ENCODE measurements at places on chromosomes 11 and 22.

- DNase-seq, result no peak
These were observed 17.2 kb upstream of the KLHL35 start for GRCh38 chr11:75450236-75450635.

GRCh38 chr22:42785706-42786499 is 65.2 kb upstream of the A4GALT start:
- DNase-seq, result no peak

DNA sequence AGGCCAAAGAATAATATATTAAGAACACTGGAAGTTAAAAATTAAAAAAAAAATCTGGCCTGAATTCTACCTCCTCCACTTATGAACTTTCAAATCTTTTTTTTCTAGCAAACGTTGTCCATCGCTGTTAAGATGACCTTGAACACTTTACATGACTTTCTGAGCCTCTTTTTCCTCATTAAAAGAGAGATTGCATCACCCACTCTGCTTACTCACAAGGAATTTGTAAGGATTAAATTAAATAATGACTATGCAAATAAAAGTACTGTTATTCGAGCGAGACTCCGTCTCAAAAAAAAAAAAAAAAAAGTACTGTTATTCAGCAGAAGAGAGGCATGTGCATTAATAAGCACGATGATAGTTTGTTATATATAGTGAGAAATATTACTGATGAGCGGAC is 285.1 kb upstream of the CCDC90B start:
- no peak for DNase-seq

- DNase-seq, result no peak
These were observed 128.7 kb downstream of the CTTN start for GRCh38 chr11:70527046-70527395.

GRCh38 chr11:11710556-11710955 is 88.8 kb upstream of the GALNT18 start:
- no peak for DNase-seq

DNA sequence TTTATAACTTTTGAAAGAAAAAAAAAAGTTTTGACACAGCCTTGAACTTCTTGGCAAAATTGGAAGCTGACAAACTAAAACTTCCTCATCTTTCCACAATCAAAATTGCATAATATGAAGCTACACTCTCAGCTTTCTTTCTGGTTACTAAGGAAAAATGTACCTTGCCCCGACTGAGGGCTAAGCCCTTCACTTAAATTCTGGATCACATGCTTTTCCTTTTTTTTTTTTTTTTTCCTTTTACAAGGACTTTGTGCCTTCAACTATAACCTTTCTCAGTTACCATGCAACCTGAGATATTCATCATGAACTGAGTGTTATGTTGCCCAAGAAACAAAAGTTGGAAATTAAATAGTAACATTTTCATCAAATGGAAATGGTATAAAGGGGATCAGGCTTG is 188.5 kb upstream of the CARD18 start:
- no peak for DNase-seq

DNA sequence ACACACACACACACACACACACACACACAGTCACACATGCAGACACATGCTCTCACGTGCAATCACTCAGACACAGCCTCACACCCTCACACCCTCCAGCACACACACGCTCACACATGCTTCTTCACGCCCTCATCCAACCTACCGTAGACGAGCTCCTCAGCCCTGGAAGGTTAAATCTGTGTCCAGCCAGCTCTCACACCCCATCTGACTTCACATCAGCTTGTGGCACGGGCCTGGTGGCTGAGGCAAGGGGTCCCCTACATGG is 1.3 kb upstream of the SCUBE1 start:
- DNase-seq, result no peak

- no peak for DNase-seq
These were observed 643.9 kb downstream of the BRD1 start for GRCh38 chr22:49183826-49184216.

GRCh38 chr22:39634530-39635405 is 64.2 kb downstream of the CACNA1I start:
- DNase-seq, result no peak

DNA sequence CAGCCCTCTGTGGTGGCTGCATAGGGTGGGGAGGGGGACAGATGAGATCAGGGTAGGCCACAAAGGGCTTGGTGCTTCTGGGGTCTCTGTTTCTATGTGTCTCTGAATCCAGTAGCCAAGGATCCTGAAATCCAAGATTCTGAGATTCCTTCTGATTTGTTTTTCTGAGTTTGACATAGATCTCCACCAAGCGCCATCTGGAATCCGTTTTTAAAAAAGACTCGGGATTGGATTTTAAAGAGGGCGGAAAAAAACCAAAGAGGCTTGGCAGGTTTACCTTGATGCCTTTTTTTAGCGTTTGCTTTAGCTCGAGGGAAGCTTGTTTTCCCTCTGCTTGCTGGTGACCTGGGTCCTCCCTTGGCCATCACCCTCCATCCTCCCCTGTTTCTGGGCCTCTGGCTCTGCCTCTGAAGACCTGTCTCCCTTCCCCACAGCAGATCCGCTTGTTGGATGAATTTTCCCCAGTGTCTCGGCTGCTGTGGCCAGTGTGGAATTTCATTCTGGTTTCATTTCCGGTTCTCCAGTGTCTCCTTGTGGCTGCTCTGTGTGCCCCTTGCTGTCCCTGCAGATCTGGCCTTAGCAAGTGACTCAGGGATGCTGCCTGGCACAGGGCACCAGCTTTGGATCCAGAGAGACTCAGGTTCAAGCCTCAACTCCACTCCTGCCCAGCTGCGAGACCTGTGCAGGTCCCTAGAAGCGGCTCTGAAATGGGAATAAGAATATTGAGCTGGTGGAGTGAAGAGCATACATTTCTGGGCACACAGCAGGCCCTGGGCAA is 15.1 kb downstream of the SYNGR1 start:
- no peak for DNase-seq

DNA sequence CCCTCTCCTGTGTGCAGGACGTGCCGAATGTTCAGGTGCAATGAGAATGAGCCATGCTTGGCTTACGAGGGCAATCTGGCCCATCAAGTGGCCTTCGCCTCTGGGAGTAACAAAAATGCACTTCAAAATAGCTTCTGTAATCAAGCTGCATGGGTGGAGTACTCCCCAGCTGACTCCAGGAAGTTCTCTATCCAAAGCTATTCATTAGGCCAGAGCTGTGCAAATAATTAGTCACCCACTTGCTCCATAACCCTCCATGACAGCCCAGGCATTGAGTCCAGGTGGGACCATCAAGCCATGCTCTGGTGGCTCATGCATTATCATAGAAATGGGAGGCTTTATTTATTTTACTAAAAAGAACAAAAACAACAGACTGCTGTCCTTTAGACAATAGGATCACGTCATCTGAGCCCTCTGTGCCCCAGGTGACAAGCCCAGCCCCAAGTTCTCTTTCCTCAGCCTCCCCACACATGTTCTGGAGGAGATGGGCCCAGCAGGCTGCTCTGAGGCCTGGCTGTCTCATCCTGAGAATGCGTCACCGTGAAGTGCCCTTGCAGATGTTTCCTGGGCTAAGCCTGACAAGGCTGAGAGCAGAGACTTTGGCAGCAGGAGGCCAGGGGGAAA is 244.7 kb downstream of the ETS1 start:
- no peak for DNase-seq

DNA sequence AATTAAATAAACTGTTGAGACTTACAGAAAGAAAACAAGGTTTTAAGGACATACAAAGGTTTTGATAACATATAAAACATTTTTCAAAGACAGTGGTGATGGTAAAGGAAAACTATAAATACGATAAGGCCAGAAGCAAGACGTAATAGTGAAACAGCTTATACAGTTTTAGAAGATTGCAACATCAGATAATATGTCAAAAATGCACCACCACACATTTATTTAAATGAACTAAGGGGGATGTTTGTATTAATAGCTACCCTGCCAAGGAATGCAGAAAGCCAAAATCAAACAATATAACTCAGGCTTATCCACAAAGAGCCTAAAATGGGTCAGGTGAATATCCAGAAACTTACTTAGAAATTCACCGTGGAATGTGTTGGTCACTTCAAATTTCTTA is 981.6 kb upstream of the FAT3 start:
- no peak for DNase-seq

GRCh38 chr11:83508804-83509203 is 222.6 kb upstream of the CCDC90B start:
- no peak for DNase-seq

- no peak for DNase-seq
These were observed 17.8 kb downstream of the PRR5L start for GRCh38 chr11:36313750-36314433.

GRCh38 chr11:62315431-62315830 is 16.6 kb upstream of the SCGB1D4 start:
- no peak for DNase-seq

- DNase-seq, result no peak
These were observed 14.6 kb upstream of the ARHGEF17 start for GRCh38 chr11:73293356-73293936.

GRCh38 chr11:113397212-113397611 is 9.6 kb downstream of the ANKK1 start:
- DNase-seq, result no peak

DNA sequence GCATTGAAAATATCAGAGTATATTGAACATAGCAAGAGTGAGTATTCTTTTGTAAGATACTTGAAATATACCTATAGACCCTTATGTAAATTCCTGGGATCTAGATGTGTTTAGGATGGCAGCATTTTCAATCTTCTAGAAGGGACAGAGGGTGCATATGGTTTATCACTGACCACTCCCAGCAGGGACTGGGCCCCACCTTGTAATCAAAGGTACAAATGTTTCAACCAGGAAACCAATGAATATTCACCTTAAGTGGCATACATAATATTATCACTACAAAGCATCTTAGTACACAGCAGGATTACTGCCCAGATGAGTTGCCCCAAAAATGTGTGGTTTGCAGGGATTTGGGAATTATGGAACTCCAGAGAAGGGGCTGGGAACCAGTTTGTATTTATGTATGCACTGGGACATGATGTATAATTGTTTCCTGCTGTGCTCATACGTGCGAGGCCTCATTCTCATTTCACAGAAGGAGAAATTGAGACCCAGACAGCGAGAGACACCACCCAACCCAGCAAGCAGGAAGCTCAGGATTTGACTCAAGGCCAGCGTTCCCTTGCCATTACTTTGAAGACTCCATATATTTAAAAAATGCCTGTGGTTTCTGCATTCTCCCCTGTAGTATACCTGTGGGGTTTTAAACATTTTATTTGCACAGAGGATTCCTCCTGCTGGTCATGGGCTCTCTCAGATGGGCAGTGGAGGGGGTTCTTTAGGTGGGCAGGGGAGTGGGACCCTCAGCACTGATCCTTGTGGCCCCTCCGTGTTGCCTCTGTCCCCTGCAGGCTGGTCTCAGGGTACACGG is 5.2 kb downstream of the APOL4 start:
- DNase-seq, result no peak

GRCh38 chr22:39723463-39723862 is 152.9 kb downstream of the CACNA1I start:
- no peak for DNase-seq

- DNase-seq, result no peak
These were observed 44.6 kb upstream of the PPARA start for GRCh38 chr22:46105494-46106278.

- no peak for DNase-seq
These were observed 9.5 kb upstream of the FTH1 start for GRCh38 chr11:61976813-61977475.

- no peak for DNase-seq
These were observed 120.1 kb upstream of the OR9Q1 start for GRCh38 chr11:57903441-57904123.

DNA sequence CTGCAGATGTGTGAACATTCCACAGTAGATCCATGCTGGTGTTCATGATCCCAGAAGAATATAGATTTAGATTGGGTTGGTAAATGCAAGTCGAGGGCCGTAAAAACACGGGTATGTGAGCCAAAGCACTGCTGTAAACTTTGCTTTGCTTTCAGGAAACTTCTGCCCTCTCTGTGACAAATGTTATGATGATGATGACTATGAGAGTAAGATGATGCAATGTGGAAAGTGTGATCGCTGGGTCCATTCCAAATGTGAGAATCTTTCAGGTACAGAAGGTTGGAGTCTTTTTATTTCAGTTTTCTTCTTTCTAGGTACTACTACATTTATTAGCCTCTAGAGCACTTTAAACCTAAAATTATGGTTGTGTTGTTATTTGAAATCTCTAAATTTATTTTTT is 36.2 kb upstream of the TTC36 start:
- no peak for DNase-seq

DNA sequence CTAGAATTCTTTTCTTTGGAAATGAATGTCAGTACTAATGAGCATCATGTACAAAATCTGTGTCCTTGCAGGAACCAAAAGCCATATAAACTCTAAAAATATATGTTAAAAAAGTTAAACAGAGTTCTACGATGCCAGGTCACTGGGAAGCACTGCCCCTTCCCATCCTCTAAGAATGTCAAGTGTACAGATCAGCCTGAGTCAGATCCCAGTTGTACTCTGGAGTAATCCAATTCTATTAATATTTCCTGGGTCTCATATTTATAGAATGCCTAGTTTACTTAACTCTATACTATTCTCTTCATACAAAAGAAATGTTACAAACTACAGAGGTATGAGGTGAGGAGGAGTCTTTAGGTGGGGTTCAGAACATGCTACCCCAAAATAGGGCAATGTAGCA is 460.1 kb downstream of the DLG2 start:
- DNase-seq, result no peak

GRCh38 chr11:125176866-125177265 is 12.3 kb downstream of the PKNOX2 start:
- DNase-seq, result no peak

DNA sequence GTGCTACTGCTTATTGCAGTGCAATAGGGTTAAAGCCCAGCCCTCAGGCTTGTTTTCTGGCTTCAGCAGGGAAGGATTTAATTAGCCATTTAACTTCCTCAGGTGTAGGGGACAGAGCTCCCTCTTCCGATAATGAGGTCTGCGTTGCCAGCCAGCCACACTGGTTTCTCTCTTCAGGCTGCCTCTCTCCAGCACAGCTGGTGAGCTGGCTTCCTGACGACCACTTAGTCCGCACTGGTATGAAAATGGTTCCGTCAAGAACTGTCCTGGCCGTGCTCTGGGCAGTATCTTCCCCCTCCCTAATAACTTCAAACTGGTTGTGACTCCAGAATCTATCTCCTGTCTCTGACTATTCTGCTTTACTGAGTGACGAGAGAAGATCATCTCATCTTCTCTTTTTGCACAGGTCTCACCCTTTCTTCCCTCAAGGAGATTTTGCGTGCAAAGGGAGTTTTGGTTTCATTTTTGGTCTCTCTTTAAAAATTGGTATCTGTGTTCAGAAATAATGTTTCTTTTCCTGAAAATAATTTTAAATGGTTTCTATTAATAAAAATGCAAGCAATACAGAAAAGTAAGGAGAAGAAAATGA is 49.2 kb downstream of the CNTN5 start:
- no peak for DNase-seq

DNA sequence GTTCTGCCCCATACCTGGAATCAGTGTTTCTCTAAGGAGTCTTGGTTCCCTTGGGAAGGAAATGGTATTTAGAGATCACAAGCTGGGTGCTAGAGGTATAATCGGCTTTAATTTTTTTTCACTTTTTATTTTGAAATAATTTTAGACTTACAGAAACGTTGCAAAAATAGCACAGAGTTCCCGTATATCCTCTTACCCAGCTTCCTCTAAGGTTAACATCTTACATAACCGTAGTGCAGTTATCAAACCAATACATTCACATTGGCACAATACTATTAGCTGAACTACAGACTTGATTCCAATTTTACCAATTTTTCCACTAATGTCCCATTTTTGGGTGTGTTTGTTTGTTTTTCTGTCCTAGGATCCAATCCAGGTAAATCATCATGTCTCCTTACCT is 63.8 kb downstream of the RBX1 start:
- no peak for DNase-seq

Measured in substantia nigra (tissue), 51 donors.